ENCODE measurements at places on chromosomes 7 and 10. TPM values are rescaled to one million over a fixed set of nuclear protein-coding genes. Genes with fewer than 3 reads are reported as not detected.

The ZNF488 gene
- total RNA-seq = 1.1 TPM

The AHCYL2 gene
- 8.3 TPM for total RNA-seq

The EGR2 gene
- total RNA-seq = under 0.01 TPM

The ADAMTS14 gene
- not detected for total RNA-seq

The ZNF479 gene
- total RNA-seq = not detected

The ABCB4 gene
- total RNA-seq = not detected

The SPDYE2B gene
- not detected for total RNA-seq

The PCBD1 gene
- 51.8 TPM for total RNA-seq

The MRM2 gene
- total RNA-seq = 17.3 TPM

The THSD7A gene
- total RNA-seq = 0.48 TPM

The BHLHA15 gene
- total RNA-seq = 0.85 TPM

The OGDHL gene
- 0.21 TPM for total RNA-seq

The CPA4 gene
- total RNA-seq = 6.6 TPM

The PLAU gene
- 837 TPM for total RNA-seq

The NXPH1 gene
- total RNA-seq = not detected

The RNF133 gene
- not detected for total RNA-seq

The ELMO1 gene
- total RNA-seq = 1.4 TPM

The FAM25A gene
- total RNA-seq = 10.8 TPM

The BMPER gene
- total RNA-seq = 0.48 TPM

The ARHGEF5 gene
- 14.9 TPM for total RNA-seq

The PHKG1 gene
- 1.2 TPM for total RNA-seq

The MET gene
- total RNA-seq = 93.6 TPM

The ACTL6B gene
- not detected for total RNA-seq

The PILRA gene
- total RNA-seq = under 0.01 TPM

The ANAPC16 gene
- total RNA-seq = 160 TPM

The MRLN gene
- not detected for total RNA-seq

The DNAJC12 gene
- total RNA-seq = 1.7 TPM

The WDR86 gene
- 0.24 TPM for total RNA-seq
